ENCODE measurements at places on chromosomes 3 and 15. TPM values are rescaled to one million over a fixed set of nuclear protein-coding genes. Genes with fewer than 3 reads are reported as not detected.

DNA sequence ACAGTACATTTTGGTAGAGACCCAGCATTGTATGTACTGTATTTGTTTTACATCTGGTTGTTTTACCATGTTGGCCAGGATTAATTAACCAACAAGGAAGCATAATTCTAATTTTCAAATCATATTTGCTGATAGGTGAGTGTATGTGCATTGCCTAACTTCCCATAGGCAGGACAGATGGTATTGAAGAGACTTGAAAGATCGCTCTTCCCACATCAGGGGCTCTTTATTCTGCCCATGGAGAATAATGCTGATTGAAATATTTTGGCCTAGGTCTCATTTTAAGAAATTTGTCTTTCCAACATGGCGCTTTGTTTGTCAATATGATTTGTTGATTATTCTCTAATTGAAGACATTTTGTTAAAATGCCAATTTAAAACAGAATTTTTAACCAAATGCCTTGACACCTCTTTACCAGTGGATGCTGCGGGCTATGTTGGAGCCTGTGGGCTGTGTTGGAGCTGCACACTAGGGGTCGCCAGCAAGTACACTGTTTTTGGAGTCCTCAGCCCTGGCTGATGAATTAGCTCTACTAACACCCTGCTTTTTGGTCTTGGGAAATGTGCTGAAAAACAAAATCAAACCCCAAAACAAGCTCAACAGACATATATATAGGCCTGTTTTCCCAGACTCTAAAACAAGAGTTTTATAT lies 5.3 kb downstream of the P2RY12 start:
- no peak overlapping the region for H3K27ac ChIP-seq
- no peaks in the 10 kb centered on the region for H3K4me1 ChIP-seq
- H3K27me3 ChIP-seq, result no peaks in the 10 kb centered on the region
- DNase-seq, result no peak
- no peaks in the 10 kb centered on the region for H3K36me3 ChIP-seq
- no peak overlapping the region for H3K4me3 ChIP-seq

SLC9A9 gene
- 7.8 TPM for total RNA-seq

GRCh38 chr3:47362701-47363100 lies 18.1 kb upstream of the PTPN23 start:
- no peak overlapping the region for H3K4me3 ChIP-seq
- peak overlapping the region; percentile 59 for H3K27ac ChIP-seq
- no peaks in the 10 kb centered on the region for H3K4me1 ChIP-seq
- no peaks in the 10 kb centered on the region for H3K27me3 ChIP-seq
- H3K36me3 ChIP-seq, result no peaks in the 10 kb centered on the region

GRCh38 chr15:91866971-91867372 lies 13.5 kb downstream of the SLCO3A1 start:
- peak; percentile 84 for DNase-seq
- no peaks in the 10 kb centered on the region for H3K27me3 ChIP-seq
- peaks cover 17% of the 10 kb centered on the region for H3K4me1 ChIP-seq
- H3K4me3 ChIP-seq, result no peak overlapping the region

ZDHHC3 gene
- total RNA-seq, result 120 TPM

SCN11A gene
- 0.33 TPM for total RNA-seq
